Uterine smooth muscle cell (primary cell): ENCODE measurements at places on chromosomes 3 and 15. TPM values are rescaled to one million over a fixed set of nuclear protein-coding genes. Genes with fewer than 3 reads are reported as not detected.

The CCR4 gene
- total RNA-seq, result not detected in 2 replicates

The DCLK3 gene
- total RNA-seq, result under 0.01 TPM in 1 of 2 replicates, not detected in the other

The PLD1 gene
- 12.4 and 16.7 TPM in 2 replicates for total RNA-seq

The SNTN gene
- total RNA-seq, result not detected in 2 replicates

The EHHADH gene
- 5.4 and 5.6 TPM in 2 replicates for total RNA-seq

The PROS1 gene
- total RNA-seq, result 20.1 and 36.1 TPM in 2 replicates

The MUC20 gene
- total RNA-seq, result 0.12 and 0.22 TPM in 2 replicates

The KCNAB1 gene
- total RNA-seq, result 0.25 TPM in 1 of 2 replicates, not detected in the other
